M059J (cell line): ENCODE measurements at places on chromosomes 2 and 18. TPM values are rescaled to one million over a fixed set of nuclear protein-coding genes. Genes with fewer than 3 reads are reported as not detected.

GRCh38 chr2:72917138-72917876 lies at the start of gene EMX1:
EMX1 (plus strand) TSS chr2:72917519; CDS start chr2:72917853, 334 bp downstream.
- peak; percentile 62 for DNase-seq

The ZAP70 gene
- not detected in 2 replicates for total RNA-seq

The AGAP1 gene
- 6.5 and 8.7 TPM in 2 replicates for total RNA-seq

The SERPINB12 gene
- not detected in 2 replicates for total RNA-seq

The C2orf72 gene
- total RNA-seq: 1.1 and 1.6 TPM in 2 replicates
